ENCODE measurements at places on chromosomes 4 and X.

DNA sequence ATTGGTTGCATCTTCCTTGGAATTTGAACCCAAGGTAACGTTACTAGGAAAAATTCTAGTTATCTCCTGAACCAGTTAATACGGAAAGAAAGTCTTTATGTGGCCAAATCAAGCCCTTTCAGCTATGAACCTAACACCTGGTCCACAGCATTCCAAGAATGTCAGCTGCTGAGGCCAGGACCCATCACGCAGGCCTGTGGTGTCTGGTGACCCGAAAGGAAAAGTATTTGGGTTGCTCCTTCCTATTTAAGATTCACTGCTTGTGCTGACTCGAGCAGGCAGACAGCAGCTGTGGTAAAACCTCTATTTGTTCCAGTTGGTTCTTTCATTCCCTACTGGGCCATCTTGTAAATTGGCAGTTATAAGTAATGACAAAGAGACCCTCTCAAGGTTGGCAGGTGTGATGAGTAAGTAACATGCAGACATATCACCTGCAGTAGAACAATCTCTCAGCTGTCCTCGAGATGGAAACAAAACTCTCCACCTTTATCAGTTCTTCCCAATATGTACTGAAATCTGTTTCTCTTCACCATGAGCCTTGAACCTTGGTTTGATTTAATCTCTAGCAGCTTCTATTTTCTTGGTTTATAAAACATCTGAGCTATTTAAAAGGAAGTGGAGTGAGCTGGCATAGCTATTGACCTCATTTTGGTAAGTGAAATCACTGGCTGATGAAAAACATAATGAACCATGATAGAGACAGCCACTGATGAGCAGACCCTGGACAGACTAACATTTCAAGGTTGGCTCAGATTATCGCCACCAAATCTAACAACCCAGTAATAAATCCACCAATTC is 182.1 kb upstream of the SMIM31 start:
- DNase-seq, result no peak

DNA sequence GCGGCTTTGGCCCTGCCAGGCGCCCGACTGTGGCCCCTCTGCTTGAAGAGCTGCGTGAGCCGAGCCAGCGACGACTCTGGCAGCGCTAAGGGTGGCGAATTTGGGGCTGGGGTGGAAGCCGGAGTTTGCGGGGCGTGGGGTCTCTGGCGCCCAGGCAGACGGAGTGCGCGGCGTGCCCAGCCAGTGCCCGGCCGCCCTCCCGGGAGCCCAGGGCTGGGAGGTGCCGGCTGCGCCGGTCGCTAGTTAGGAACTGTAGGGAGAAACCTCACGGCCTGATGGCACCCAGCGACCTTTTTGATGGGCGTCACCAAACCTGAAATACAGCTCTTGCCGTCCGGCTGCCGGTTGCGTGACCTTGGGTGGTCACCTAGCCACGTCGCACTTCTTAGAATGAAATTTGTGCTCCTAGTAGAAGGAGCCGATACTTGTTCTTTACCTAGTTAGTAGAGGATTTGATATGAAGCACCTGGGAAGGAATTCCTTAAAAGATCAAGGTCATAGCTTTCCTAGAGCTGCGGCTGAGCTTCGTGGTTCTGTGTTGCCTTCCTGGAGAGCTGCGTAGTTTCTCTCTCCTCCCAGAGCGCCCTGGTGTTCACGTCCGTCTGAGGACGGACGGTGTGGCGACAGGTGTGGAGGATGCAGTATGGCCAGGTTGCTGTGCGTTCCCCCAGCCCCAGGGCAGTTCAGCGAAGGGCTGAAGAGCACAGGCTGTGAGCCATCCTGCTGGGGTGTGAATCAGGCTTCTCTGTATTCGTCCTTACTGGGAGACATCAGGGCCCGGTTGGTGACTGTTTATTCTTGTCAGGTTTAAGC is 680 bp downstream of the MAEA start:
- DNase-seq, result no peak

GRCh38 chr4:30753316-30753715 is 33.1 kb downstream of the PCDH7 start:
- DNase-seq, result peak; percentile 35

DNA sequence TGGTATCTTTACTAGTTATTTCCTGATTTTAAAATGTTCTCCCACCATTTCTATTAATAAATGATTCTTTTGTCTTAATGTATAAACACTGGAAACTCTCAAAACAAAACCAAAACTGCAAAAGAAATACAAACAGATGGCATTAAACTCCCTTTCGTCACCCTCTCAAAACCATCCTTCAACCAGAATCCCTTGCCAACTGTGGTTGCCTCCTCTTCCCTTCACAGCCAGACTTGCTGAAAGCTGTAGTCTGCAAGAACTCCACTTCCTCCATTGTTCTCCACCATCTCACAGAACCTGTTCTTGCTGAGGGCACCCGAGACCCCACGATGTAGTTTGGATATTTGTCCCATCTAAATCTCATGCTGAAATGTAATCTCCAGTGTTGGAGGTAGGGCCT is 96.5 kb downstream of the WWC2 start:
- DNase-seq, result no peak

GRCh38 chr4:115053313-115053712 is 60.1 kb downstream of the NDST4 start:
- no peak for DNase-seq

Data from keratinocyte (primary cell).